ENCODE measurements at places on chromosomes 3 and 15.

DNA sequence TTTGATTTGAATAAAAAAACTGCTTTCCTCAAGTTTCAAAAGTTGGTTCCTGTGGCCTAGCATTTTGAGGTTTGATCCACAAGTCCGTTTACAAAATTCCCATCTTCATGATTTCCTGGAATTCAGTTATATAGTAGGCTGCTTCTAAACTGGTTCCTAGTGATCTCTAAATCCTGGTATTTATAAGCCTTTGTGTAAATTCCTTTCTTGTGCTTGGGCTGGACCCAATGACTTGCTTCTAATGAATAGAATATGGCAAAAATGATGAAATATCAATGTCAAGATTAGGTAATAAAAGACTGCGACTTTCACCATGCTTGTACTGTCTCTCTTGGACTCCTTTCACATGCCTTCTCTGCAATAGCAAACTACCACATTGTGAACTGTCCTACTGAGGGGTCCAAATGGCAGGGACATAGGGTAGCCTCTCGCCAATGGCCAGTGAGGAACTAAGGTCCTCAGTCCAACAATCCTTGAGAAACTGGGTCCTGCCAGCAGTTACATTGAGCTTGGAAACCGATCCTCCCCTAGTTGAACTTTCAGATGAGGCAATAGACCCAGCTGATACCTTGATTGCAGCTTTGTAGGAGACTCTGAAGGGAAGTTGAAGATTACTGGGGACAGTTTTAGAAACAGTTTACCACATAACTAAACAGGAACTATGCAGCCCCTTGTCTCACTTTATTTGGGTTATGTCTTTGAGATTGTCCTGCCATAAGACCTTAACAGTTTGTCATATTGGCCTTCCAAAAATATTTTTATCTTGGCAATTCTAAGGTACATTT, 303.9 kb upstream of the TBC1D5 start:
- no peak for DNase-seq

GRCh38 chr3:27479806-27480543, 4.2 kb downstream of the SLC4A7 start:
- no peak for DNase-seq

DNA sequence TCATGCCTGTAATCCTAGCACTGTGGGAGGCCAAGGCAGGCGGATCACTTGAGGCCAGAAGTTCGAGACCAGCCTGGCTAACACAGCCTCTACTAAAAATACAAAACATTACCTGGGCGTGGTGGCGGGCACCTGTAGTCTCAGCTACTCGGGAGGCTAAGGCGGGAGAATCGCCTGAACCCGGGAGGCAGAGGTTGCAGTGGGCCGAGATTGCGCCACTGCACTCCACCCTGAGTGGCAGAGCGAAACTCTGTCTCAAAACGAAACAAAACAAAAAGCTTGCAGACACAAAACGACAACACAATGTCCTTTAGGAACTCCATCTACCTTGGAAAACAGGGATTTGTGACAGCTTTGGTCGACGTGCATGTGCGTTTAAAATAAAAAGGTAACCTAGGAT, 716 bp upstream of the KLHL24 start:
- no peak for DNase-seq

GRCh38 chr3:87200060-87200647, 27.0 kb upstream of the CHMP2B start:
- no peak for DNase-seq

- DNase-seq: no peak
Observed at GRCh38 chr15:88469321-88469720, 1.8 kb downstream of the MRPS11 start.

GRCh38 chr3:65614585-65614984, 424.1 kb downstream of the MAGI1 start:
- no peak for DNase-seq

DNA sequence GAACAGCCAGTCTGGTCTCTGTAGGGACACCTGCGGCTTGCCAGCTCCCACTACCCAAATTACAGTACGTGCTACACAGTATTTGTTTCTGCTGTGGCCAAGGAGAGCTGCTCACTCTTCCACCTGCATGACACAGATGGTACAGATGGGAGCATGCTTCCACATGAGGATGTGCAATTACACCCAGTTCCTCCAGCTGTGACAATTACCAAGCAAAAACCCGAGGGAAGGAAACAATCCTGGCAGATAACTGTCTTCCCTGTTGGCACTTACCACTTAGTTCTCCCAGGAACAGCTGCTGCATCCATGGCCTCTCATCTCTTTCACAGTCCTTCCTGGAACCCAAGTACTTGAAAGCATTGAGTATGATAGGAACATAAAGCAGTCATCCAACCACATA, 34.4 kb downstream of the DET1 start:
- DNase-seq: peak; percentile 76

DNA sequence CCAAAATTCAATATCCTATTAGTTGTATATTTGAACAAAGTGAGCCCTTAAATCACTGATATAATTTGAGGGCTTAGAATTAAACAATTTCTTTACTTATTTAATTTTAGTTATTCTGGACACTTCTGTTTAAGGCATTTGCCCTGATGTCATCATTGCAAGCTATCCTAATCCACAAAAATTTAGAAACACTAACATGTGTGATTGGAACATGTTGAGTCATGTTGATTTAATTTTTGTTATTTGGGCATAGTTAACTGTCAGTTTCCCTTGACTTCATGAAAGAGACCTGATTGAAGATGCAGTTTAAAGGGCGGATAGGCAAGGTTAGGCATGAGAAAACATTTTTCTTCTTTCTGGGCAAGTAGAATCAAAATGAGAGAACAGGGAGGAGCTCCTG, 682.6 kb downstream of the ROBO1 start:
- DNase-seq: no peak

GRCh38 chr3:107662124-107662507, 139.4 kb downstream of the BBX start:
- no peak for DNase-seq

- no peak for DNase-seq
Observed at GRCh38 chr3:42505128-42505848, 2.8 kb downstream of the VIPR1 start.

GRCh38 chr3:122787872-122788271, 5.8 kb downstream of the HSPBAP1 start:
- no peak for DNase-seq

DNA sequence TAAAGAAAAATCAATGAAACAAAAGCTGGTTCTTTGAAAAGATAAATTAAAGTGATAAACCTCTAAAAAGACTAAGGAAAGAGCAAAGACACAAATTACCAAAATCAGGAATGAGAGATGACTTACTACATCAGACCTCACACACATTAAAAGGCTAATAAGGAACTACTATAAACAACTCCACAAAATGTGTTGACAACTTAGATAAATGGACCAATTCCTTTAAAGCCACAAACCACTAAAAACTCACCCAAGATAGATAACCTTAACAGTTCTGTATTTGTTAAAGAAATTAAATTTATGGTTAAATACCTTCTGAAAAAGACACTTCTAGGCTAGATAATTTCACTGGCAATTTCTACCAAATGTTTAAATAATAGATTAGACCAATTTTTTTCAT, 170.4 kb downstream of the SMAD6 start:
- no peak for DNase-seq

DNA sequence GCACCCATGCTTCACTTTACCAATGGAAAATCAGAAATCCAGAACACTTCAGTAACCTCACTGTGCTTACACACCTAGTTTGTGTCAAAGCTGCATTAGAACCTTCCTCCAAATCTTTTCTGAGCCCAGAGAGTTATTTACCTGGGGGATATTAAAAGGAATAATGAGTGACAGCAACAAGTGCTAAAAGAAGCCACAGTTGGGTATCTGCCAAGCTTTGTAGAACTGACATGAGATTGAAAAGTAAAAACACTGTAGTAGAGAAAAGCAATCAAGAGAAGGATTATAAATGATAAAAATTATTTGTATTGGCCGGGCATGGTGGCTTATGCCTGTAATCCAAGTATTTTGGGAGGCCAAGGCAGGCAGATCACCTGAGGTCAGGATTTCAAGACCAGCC, 8.8 kb upstream of the TBC1D23 start:
- DNase-seq: no peak

GRCh38 chr3:10426346-10427220, 78.8 kb downstream of the ATP2B2 start:
- DNase-seq: no peak

GRCh38 chr15:40279437-40280141, 3.3 kb downstream of the ANKRD63 start:
- DNase-seq: no peak

DNA sequence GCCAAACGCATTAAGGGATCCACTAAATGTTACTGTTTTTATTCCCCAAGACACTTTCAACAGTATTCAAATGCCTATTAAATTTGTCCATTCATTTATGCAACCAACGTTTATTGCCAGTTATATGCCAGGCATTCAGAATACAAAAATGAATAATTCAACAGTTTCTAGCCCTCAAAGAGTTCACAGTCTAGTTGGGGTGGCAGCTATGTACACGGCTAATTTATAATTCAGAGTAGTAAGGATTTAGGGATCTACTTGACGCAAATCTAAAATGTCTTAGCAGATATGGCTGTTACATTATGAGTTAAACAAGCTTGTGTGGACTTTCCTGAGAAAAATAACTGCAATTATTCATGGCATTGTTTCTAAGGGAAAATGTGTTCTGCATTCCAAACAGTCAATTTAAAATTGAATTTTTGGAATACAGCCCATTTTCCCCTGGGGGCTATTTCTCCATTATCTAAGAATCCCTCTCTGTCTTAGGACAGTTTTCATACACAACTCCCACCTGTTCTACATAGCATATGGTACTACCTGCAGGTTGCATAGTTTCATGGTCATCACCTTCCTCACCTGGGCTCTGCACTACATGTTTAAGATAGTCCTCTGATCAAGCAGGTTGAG, 11.5 kb upstream of the MSL2 start:
- no peak for DNase-seq

GRCh38 chr3:30231277-30232141, 374.9 kb upstream of the TGFBR2 start:
- DNase-seq: no peak

- DNase-seq: no peak
Observed at GRCh38 chr3:15768421-15769255, 29.1 kb downstream of the ANKRD28 start.

- no peak for DNase-seq
Observed at GRCh38 chr3:28915741-28916500, 364.9 kb upstream of the RBMS3 start.

DNA sequence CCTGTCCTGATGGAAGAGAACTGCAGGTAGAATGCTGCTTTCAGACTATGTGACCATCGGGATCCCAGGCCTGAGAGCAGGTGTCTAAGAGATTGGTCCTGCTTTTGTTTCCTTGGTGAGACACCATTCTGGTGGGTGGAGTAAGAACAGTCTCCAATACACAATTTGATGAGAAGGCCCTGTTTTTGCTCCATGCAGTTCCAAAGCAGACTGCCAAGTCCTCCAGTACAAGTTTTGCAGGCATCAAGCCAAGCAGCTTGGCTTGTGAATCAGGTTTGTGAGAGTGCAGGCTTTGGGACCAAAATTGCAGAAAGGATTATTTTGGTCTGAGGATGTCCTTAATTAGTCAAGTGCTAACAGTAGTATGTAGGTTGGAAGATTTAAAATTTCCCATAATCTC, 381.6 kb downstream of the FOXP1 start:
- DNase-seq: no peak

DNA sequence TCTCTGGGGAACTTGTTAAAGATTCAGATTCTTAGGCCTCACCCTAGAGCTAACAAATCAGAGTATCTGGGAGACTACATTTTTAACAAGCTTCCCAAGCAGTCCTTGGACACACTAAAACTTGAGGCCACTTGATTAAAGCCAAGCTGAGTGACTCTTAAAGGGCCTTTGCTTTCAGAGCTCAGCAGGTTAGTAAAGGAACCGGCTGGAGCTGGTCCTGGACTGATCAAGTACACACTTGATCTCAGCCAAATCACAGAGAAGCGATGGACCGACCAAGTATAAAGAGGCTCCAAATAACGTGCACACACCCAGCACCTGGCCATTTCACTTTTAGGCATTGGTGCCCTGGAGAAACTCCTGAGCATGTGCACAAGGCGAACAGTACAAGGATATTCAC, 12.9 kb upstream of the TM6SF1 start:
- no peak for DNase-seq

DNA sequence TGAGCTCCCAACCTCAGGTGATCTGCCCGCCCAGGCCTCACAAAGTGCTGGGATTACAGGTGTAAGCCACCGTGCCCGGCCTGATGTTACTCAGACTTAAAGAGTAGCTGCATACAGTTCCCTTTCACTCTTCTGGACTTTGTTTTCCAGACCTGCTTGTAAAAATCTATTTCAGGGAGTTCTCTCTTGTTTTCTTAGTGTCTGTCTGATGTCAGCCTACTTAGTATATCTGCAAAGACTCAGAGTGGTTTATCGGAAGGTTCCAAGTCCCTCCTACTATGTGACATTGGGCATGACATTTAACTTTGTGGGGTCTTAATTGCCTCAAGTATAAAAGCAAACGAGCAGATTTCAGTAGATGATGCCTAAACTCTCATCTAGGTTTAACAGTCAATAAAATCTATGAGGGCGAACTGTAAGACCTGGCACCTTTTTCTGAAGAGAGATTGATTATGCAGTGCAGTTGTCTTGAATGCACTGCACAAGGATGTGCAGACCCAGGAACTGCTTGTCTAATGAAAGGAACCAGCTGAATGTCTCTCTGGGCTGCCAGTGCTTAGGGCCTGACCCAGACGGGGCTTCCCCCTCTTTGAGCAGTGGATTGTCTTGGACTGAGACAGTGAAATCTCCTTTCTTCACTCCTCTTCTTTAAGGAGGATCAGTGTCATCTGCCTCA, 301.4 kb downstream of the PTPRG start:
- DNase-seq: no peak

DNA sequence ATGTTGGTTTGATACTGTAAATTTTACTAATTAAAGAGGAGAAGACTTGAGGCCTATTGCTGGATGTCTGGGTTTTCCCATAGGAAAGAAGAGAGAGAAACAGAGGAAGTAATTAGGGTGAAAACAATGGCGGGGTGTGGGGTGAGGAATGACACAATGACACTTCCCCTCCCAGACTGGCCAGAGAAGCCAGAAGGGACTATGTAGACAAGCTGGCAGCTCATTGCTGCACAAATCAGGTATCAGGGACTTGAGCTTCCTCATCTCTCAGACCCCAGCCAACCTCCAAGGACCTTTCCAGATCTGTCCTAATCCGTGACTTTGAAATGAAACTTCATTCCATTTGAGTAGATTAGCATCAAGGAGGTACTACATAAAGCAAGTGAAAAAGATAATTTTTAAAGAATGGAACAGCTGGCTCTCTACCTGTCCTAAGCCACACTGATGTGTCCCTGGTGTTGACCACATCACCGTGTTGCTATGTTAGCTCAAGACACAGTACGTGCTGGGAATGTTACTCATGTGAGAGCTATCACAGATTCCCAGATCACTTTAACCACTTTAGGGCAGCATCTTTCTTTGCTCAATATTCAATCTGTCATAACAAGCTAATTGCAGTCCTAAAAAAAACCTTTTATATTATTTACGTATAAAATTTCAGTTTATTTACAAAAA, 22.2 kb downstream of the TMEM212 start:
- DNase-seq: no peak

GRCh38 chr3:169790687-169791429, 17.7 kb downstream of the MYNN start:
- no peak for DNase-seq

- no peak for DNase-seq
Observed at GRCh38 chr3:103513003-103513402, 1078.2 kb downstream of the ZPLD1 start.

- no peak for DNase-seq
Observed at GRCh38 chr3:113495035-113495434, 19.9 kb downstream of the SPICE1 start.

Measured in NCI-H187 treated with DMSO at 0.1 percent for 48 hours (cell line).